ENCODE measurements at places on chromosomes 5 and 9. TPM values are rescaled to one million over a fixed set of nuclear protein-coding genes. Genes with fewer than 3 reads are reported as not detected.

DNA sequence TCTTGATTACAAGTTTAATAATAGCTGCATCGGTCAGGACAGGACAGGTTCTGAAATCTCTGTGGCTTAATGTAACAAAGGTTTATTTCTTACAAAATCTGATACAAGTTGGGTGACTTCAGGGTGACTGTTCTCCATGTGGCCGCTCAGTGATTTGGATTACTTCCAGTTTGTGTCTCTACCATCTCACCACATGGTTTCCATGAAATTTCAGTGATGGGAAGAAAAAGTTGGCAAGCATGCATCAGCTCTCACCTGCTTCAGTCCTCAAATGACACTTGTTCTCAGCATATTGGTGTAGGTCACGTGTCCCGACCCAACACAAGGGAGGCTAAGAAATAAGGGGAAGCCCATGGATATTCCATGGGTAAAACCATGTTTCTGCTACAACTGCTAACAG, 7.8 kb upstream of the TMEM268 start:
- DNase-seq = no peak

DNA sequence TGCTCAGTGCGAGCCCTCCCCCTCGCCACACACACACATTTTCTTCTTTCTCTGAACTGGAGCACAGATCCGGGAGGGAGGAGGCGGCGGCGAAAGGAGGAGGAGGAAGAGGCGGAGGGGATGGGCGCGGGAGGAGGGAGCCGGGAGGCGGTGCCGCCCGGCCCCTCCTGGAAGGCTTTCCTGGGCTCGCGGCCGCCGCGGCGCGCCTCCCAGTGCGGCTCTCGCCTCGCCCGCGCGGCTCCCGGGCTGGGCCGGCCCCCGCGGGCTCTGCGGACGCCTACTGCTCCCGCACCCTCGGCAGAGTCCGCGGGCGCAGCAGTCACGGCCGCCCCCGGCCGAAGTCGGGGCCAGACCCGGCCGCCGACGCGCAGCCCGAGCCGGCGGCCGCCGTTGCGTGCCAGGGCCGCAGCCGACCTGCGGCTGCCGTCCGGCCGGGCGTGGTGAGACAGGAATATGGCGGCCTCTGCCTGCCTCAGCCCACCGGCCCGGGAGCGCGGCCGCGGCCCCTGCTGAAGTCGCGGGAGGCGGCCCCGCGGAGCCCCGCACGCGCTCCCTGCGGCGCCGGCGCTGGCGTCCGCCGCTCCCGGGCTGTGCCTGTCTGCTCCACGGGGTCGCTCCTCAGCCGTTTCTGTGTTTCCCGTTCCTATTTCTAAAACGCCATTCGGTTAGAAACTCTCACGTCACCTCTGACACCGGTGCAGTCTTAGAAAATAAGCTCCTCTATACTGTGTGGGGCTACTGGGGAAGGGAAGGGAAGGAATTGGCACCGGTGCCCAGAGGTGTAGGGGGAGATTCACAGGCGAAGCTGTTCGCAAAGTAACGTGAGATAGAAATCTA, 500 bp upstream of the GNAQ start:
- DNase-seq = peak; percentile 86

DNA sequence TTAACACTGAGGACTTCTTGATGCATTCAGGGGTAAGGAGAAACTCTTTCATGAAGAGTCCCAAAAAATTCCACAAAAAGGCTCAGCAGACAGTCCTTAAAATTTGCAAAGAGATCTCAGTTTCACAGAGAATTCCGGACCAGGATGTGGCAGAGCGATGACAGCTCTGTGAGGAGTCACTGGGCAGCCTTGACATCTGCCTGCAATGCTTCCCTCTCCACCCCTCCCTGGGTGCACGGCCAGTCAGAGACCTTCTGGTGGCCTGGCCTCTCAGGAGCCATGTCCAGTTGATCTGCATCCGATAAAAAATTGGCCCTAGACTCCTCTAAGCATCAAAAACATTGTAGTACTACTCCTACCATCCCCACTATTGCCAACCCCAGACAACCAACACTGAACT, 76.8 kb downstream of the MACROH2A1 start:
- DNase-seq = no peak

The WASHC1 gene
- total RNA-seq = 7.0 TPM

DNA sequence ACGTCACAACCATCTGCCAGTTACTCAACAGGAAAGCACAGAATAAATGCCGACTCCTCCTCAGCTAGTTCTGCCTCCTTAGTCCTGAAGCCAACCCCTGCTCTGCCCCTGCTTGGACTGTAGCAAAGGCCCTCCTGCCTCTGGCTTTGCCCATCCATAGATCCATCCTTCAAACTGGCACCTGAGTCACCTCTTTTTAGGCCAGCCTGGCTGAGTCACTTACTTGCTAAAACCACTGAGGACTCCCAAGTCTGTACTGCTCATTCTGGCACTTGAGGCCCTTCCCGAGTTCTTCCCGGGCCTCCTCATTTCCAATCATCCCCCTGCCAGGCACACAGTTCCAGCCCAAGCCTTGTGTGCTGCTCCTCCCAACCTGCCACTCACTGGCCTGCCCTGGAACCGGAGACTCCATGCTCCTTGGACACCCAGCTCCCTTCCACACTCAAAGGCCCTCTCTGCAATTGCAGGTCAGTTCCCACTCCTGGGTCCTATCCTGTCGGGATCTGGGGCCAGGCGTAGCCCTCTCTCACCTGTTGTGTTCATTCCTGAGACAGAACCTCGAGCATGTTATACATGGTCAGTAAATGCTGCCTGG, 220.1 kb downstream of the DAB2IP start:
- no peak for DNase-seq

- DNase-seq = no peak
These were observed 93.4 kb upstream of the CCDC112 start for GRCh38 chr5:115389799-115390382.

DNA sequence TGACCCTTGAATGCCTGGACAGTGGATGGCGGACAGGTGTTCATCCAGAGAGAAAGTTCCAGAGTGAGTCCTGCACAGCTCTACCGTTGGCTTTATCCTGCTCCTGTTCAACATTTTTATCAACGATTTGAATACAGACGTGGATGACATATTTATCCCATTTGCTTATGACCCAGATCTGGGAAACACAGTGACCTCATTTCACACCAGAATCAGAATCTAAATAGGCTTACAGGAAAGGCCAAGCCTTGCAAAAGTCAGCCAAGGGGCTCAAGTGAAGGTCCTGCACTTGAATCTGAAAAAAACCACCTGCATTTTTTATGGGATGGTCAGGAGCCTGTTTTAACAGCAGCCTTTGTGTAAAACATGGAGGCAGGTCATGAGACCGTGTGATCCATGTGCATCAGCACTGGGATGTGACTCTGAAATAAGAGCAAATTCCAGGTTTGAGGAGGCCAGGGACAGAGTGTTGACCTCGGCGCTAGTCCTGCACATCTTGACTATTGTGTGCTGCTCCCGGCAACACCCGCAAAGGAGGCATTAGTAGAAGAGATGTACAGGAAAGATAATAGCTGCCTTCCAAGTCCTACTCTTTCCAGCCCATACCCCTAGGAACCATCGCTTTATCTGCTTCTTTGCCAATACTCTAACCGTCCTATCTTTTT, 18.5 kb downstream of the PDZD2 start:
- no peak for DNase-seq

The TLR4 gene
- 10.8 TPM for total RNA-seq

- DNase-seq = no peak
These were observed 196.0 kb upstream of the PAPPA start for GRCh38 chr9:115957585-115957984.

GRCh38 chr9:4287886-4288588, 11.8 kb downstream of the GLIS3 start:
- DNase-seq = no peak

DNA sequence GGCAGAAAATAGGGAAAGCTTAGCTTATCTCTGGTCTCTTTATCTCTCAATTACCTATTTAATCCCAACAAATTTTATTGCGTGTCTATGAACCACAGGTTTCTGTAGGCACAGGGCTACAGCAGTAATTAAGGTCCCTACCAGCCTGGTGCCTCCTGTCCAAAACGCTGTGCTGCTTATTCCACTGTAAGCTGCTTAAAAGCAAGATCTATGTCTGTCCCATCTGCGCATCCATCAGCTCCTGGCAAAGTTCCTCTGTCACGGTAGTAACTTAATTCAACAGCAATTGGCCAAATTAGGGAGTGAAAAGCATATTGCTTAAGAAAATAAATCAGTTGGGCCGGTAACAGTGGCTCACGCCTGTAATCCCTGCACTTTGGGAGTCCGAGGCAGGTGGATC, 235.8 kb upstream of the VLDLR start:
- no peak for DNase-seq

The OR1J2 gene
- not detected for total RNA-seq

- DNase-seq = peak; percentile 57
These were observed 20.7 kb upstream of the C5orf47 start for GRCh38 chr5:173968154-173968797.

- no peak for DNase-seq
These were observed 217.4 kb downstream of the SLIT3 start for GRCh38 chr5:169083394-169084018.

- DNase-seq = peak; percentile 83
These were observed 3.7 kb upstream of the NIPAL4 start for GRCh38 chr5:157456301-157456700.

Measured in occipital lobe (tissue), 3 donors.